Activated naive CD8-positive, alpha-beta T cell treated with anti-CD3 and anti-CD28 coated beads, Interleukin-2, amount 10 ng/mL, durations not matched to agents 7 days and 5 days (primary cell): ENCODE measurements at places on chromosomes 6 and 20. TPM values are rescaled to one million over a fixed set of nuclear protein-coding genes. Genes with fewer than 3 reads are reported as not detected.
A peak's percentile ranks its signal among the peaks of the same experiment; 100 is the strongest.

GRCh38 chr6:2245877-2246863 lies 765 bp upstream of the GMDS start:
- peaks cover 20% of the 10 kb centered on the region for H3K36me3 ChIP-seq
- peak overlapping the region; percentile 90 for H3K4me3 ChIP-seq
- no peaks in the 10 kb centered on the region for H3K27me3 ChIP-seq
- peaks cover 42% of the 10 kb centered on the region for H3K4me1 ChIP-seq
- H3K27ac ChIP-seq: peak overlapping the region; percentile 94

- H3K4me3 ChIP-seq: peak overlapping the region; percentile 39
- H3K27ac ChIP-seq: peak overlapping the region; percentile 54
- H3K36me3 ChIP-seq: peaks cover 44% of the 10 kb centered on the region
- H3K4me1 ChIP-seq: peaks cover 61% of the 10 kb centered on the region
These were observed 4.0 kb downstream of the IRF4 start for GRCh38 chr6:395432-396125.

GRCh38 chr6:134835993-134836392 lies 113.9 kb downstream of the ALDH8A1 start:
- no peaks in the 10 kb centered on the region for H3K4me1 ChIP-seq
- no peak overlapping the region for H3K27ac ChIP-seq
- DNase-seq: no peak
- no peak overlapping the region for H3K4me3 ChIP-seq
- no peaks in the 10 kb centered on the region for H3K36me3 ChIP-seq

DNA sequence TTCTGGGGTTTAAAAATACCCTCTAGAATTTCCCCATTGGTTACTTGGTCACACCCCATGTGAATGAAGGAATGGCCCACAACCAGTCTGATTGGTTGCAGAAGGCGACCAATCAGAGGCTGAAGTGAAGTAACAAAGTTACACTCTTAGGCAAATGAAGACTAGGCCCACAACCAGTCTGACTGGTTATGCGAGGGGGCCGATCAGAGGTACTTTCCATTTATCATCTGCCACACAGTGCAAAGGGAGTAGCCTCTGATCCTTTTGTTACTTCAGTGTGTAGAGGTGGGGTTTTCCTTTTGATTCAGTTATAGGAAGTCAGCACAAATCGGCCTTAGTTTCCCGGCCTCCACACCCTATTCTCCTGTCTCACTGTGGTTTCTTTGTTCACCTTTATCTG lies 61.2 kb upstream of the SGK1 start:
- H3K27me3 ChIP-seq: no peaks in the 10 kb centered on the region
- H3K36me3 ChIP-seq: peaks cover 6% of the 10 kb centered on the region
- DNase-seq: no peak
- H3K4me3 ChIP-seq: peak overlapping the region; percentile 14

- no peak for DNase-seq
- no peak overlapping the region for H3K4me3 ChIP-seq
- no peaks in the 10 kb centered on the region for H3K27me3 ChIP-seq
- no peak overlapping the region for H3K27ac ChIP-seq
These were observed 11.3 kb downstream of the KCNK15 start for GRCh38 chr20:44756956-44757355.

DNA sequence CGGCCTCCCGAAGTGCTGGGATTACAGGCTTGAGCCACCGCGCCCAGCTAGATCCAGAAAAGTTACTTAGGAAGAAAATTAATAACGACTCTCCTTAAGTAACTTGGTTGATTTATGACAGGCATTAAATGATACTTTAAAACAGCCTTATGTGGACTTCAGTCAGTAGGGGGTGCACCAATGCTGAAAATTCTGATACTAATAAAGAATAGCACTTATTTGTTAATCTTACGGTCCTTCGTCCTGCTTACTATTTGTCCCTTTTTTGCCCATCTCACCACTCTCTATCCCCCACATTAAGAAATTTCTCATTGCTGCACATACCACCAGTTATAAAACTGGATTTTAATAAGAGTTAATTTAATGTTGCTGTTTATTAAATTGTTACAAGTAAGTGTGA lies 12.7 kb upstream of the PRELID3B start:
- no peak for DNase-seq
- peaks cover 45% of the 10 kb centered on the region for H3K27me3 ChIP-seq
- no peak overlapping the region for H3K4me3 ChIP-seq
- H3K27ac ChIP-seq: no peak overlapping the region
- no peaks in the 10 kb centered on the region for H3K36me3 ChIP-seq

GRCh38 chr20:13139459-13140150 lies 81.5 kb upstream of the ISM1 start:
- H3K27ac ChIP-seq: no peak overlapping the region
- no peak overlapping the region for H3K4me3 ChIP-seq
- DNase-seq: no peak

DNA sequence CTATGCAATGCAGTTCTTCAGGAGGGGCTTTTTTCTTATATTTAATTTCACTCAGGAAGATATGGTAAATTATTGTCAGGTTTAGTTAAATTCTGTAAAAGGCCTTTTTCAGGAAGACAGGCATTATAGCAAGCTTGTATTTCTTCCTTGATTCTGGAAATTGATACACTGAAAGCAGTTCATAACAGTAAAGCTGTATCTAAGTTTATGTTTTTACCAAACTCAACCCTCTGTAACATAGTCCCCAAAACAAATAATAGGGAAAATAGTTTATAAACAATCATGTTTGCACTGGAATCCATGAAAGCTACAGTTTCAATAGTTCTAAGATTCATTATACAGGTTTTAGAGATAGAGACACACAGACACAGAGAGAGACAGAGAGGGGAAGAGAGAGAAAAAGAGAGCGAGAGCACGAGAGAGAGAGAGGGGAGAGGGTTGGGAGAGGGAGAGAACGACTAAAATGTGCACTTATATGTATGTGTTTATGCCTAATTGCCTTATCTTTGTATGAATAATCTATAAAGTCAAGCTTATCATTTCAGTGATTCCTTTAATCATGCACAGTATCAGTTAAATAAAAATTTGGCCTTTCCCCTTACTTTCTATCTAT lies 454.4 kb downstream of the RFPL4B start:
- no peaks in the 10 kb centered on the region for H3K36me3 ChIP-seq
- H3K27me3 ChIP-seq: no peaks in the 10 kb centered on the region

DNA sequence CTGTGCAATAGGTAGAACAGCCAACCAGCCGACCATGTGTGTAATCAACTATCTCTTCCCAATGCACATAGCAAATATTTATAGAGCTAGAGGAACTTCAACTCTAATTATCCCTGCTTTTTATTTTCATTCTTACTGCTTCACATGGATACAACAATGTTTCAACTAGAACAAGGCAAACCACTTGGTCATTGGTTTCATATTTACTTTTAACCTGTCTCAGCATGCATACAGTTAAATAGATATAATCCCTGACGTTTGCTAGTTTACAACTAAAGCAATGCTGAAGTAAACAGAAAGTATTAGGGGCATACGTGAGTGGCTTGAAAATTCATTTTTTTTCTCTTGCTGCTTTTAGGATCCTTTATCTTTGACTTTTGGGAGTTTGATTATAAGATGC lies 318.5 kb upstream of the MAP3K7 start:
- H3K36me3 ChIP-seq: no peaks in the 10 kb centered on the region
- DNase-seq: no peak
- H3K27ac ChIP-seq: no peak overlapping the region

- H3K27ac ChIP-seq: no peak overlapping the region
- H3K4me1 ChIP-seq: no peaks in the 10 kb centered on the region
- H3K27me3 ChIP-seq: peaks cover 2% of the 10 kb centered on the region
These were observed 122.8 kb upstream of the B3GAT2 start for GRCh38 chr6:71079677-71080076.

DNA sequence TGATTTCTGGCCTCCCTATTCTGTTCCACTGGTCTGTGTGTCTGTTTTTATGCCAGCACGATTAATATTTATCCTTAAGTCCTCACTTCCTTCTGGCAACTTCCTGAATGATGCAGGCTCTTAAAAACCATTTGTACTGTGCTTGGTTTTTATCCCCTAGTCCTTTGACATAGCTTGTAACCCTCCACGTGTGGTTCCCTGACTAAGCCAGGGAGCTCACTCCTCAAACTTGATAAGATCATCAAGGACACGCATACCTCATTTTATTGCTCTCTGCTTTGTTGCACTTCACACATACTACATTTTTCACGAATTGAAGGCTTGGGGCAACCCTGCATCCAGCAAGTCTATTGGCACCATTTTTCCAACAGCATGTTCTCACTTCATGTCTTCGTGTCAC lies 166.4 kb upstream of the UST start:
- H3K4me3 ChIP-seq: no peak overlapping the region
- DNase-seq: no peak
- no peak overlapping the region for H3K27ac ChIP-seq
- peaks cover 1% of the 10 kb centered on the region for H3K4me1 ChIP-seq
- H3K36me3 ChIP-seq: no peaks in the 10 kb centered on the region
- H3K27me3 ChIP-seq: peaks cover 43% of the 10 kb centered on the region

GRCh38 chr20:62621251-62622110 lies 20.8 kb upstream of the SLCO4A1 start:
- H3K36me3 ChIP-seq: no peaks in the 10 kb centered on the region
- H3K27ac ChIP-seq: peak overlapping the region; percentile 78
- H3K4me1 ChIP-seq: peaks cover 50% of the 10 kb centered on the region
- no peaks in the 10 kb centered on the region for H3K27me3 ChIP-seq
- H3K4me3 ChIP-seq: no peak overlapping the region
- no peak for DNase-seq

DNA sequence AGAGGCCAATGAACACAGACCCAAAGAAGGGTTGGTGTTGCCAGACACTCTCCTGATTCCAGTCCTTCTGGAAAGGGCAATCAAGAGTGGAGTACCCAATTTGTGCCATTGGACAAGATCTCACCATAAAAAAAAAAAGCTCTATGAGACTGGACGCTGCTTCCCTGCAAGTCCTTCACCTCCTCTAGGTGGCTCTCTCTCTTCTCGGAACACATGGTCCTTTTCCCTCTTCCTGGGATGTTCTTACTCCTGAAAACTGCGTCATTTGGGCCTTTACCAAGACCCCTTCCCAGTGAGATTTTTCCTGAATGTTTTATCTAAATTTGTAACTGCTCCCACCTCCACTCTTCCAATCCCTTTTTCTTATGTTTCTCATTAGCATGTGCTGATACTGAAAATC lies 280.8 kb downstream of the FOXA2 start:
- H3K27me3 ChIP-seq: no peaks in the 10 kb centered on the region
- no peaks in the 10 kb centered on the region for H3K4me1 ChIP-seq
- no peaks in the 10 kb centered on the region for H3K36me3 ChIP-seq

DNA sequence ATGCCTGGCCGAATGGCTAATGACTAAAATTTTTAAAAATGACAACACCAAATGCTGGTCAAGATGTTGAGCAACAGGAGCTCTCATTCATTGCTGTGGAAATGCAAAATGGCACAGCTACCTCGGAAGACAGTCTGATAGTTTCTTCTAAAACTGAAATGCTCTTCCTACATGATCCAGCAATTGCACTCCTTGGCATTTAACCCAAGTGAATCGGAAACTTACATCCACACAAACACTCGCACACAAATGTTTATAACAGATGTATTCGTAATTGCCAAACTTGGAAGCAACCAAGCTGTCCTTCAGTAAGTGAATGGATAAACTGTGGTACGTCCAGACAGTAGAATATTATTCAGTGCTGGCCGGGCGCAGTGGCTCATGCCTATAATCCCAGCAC lies 56.4 kb upstream of the NCOA3 start:
- H3K27ac ChIP-seq: no peak overlapping the region
- DNase-seq: no peak
- H3K4me1 ChIP-seq: peaks cover 4% of the 10 kb centered on the region
- no peaks in the 10 kb centered on the region for H3K27me3 ChIP-seq
- H3K4me3 ChIP-seq: no peak overlapping the region

DNA sequence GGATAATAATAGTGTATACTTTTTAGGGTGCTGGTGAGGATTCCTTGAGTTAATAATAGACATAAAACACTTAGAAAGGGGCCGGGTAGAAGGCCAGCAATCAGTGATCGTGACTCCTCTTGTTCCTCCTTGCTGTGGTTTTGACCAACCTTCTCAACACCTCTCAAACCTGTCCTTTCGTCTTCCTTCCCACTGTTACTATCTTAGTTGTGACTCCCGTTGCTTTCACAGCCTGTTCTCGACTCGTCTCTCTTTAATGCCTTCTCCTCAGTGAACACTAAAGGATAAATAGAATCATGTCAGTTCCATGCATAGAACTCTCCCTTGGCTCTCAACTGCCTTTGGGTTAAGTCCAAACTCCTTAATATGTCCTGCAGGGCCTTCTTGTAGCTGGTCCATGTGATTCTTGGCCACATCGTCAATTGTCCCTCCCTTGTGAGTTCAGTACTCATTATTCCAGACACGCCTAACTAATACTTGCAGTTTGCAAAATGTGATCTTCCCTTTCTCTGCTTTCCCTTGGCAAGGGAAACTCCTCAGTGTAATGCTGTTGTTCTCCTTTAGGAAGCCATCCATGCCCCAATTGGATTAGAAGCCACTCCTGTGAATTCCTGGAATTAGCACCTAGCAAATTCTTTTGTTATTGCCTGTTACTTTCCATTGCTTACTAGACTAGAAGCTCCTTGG lies 164.9 kb downstream of the UTRN start:
- H3K36me3 ChIP-seq: peaks cover 46% of the 10 kb centered on the region
- no peak overlapping the region for H3K27ac ChIP-seq
- DNase-seq: no peak
- H3K4me1 ChIP-seq: peaks cover 14% of the 10 kb centered on the region

- no peak overlapping the region for H3K27ac ChIP-seq
- no peaks in the 10 kb centered on the region for H3K27me3 ChIP-seq
- H3K36me3 ChIP-seq: peaks cover 8% of the 10 kb centered on the region
- no peak overlapping the region for H3K4me3 ChIP-seq
- DNase-seq: no peak
These were observed 205.4 kb downstream of the ZFAND3 start for GRCh38 chr6:38024908-38025307.

GRCh38 chr6:150756173-150756572 lies 109.3 kb upstream of the MTHFD1L start:
- no peak for DNase-seq
- H3K27me3 ChIP-seq: peaks cover 2% of the 10 kb centered on the region
- H3K4me3 ChIP-seq: no peak overlapping the region
- H3K27ac ChIP-seq: no peak overlapping the region

- H3K27ac ChIP-seq: peak overlapping the region; percentile 65
- no peaks in the 10 kb centered on the region for H3K27me3 ChIP-seq
These were observed 102.8 kb downstream of the TNFAIP3 start for GRCh38 chr6:137969874-137970273.

DNA sequence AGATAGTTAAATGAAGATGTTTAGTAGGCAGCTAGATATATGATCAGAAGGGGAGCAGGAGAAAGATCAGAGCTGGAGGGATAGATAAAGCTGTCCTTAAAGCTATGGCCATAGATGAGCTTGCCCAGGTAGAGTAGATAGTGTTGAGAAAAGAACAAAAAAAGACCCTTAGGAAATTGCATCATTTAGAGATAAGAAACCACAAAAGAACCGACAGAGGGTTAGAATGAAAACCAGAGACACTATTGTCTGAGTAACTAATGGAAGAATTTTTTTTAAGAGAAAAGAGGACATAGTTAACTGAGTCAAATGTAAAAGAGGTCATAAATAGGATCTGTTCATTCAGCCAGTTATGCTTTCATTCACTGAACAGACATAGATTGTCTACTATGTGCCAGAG lies 101.8 kb downstream of the TNFAIP3 start:
- peak overlapping the region; percentile 65 for H3K27ac ChIP-seq
- no peaks in the 10 kb centered on the region for H3K27me3 ChIP-seq
- no peak for DNase-seq
- H3K4me1 ChIP-seq: peaks cover 46% of the 10 kb centered on the region
- peaks cover 17% of the 10 kb centered on the region for H3K36me3 ChIP-seq

Gene PRPH2
- total RNA-seq: 0.09 TPM

Gene DSP
- total RNA-seq: 0.17 TPM

Gene PPP1R14C
- total RNA-seq: not detected

Gene AK9
- 8.2 TPM for total RNA-seq

Gene TBXT
- total RNA-seq: not detected

Gene ZNF334
- 1.9 TPM for total RNA-seq

Gene BPIFB1
- total RNA-seq: not detected

Gene IL17A
- not detected for total RNA-seq

Gene CYP39A1
- not detected for total RNA-seq

Gene MOXD1
- not detected for total RNA-seq

Gene RAET1G
- not detected for total RNA-seq

Gene FHL5
- not detected for total RNA-seq

Gene ARFGEF3
- total RNA-seq: 0.30 TPM
